ENCODE measurements at places on chromosomes 11 and 22.

- DNase-seq: no peak
Observed at GRCh38 chr11:126776119-126776518, 224.5 kb downstream of the KIRREL3 start.

- DNase-seq: no peak
Observed at GRCh38 chr11:66749091-66749490, 20.1 kb upstream of the SPTBN2 start.

- no peak for DNase-seq
Observed at GRCh38 chr22:41488076-41488475, 19.2 kb downstream of the ACO2 start.

- DNase-seq: no peak
Observed at GRCh38 chr11:30936491-30936890, 350.3 kb upstream of the MPPED2 start.

GRCh38 chr11:65834202-65834601 is 439 bp downstream of the SNX32 start:
- no peak for DNase-seq

DNA sequence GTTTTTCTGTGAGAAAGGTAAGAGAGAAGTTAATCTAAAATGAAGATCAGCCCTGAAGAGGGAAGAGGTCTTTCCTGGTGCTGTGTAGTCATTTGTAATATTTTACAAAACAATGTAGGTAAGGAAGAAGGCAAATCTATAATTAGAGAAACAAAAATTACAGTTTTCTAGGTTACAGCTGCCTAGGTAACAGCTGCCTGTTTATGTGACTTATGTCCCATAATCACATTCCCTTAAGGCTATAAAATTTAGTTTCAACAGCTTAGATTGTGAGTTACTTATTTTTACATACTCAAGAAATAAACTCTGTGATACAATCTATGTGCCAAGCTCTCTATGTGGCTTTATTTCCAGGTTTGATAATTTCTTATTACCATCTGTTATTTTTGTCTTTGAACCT is 19.8 kb downstream of the LUZP2 start:
- DNase-seq: no peak

- no peak for DNase-seq
Observed at GRCh38 chr22:25112538-25113253, 87.0 kb upstream of the CRYBB3 start.

GRCh38 chr11:126352934-126353801 is 2.3 kb upstream of the ST3GAL4 start:
- no peak for DNase-seq

GRCh38 chr11:111774955-111775710 is 8.9 kb upstream of the PPP2R1B start:
- no peak for DNase-seq

GRCh38 chr11:61828379-61828628 is 204 bp downstream of the FADS2 start:
- DNase-seq: no peak

DNA sequence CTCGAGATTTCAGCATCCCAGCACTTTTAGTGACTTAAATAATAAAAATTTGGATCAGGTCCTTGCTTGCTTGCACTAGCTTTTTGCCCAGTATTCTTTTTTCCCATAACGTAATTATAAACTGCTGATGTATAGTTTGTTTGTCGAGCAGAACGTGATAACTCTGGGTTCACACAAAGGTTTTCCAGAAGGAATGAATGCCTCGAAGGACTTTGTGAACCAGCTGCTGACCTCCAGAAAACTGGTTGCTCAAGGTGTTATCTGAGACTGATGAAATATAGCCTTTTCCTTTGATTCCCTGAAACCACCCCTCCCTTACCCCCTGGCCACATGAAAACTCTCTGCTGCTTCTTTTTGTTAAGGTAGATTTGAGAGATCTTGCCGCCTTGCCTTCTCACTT is 229.1 kb upstream of the CARD18 start:
- DNase-seq: no peak

DNA sequence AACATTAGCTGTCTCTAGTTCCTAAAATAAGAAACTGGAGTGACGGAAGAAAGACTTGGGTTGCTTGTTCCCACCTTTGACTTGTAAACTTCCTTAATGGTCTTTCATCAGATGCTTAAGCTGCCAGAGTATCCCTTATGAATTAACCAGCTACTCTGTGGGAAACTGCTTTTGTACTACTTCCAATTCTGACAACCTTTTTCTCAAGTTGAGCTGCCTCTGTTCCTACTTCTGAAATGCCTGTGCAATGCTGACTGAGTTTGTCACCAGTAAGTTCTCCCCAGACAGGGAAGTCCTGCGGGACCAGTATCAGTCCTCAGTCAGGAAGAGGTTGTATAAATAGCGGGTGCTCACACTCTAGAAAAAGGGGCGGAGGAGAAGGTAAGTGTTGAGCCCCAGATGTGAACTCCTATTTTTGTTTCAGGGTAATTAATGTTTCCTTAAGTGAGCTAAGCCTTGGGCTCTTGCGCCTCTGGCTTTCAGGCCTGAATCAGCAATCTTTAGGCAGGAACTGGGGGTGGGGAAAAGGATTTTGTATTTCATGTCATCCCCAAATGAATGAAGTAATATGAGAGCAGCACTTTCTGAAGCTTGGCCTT is 67.2 kb downstream of the CECR2 start:
- DNase-seq: no peak

- no peak for DNase-seq
Observed at GRCh38 chr11:14118072-14118471, 155.5 kb downstream of the SPON1 start.

DNA sequence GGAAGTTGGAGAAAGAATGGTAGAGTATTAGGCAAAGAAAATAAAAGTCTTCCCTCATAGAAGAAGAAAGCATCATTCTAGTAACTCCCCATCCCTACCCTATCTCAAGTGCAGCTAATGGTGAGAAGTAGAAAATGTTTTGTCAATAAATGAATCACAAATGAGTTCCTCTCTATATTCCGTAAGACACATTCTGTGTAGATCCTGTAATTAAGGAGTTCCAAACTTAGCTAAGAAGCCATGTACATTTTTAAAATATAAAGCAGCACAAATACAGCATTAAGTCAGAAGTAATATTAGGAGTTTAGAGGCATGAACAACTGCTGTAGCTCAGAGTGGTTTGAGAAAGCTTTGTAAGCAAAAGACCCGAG is 80.1 kb downstream of the GAB2 start:
- no peak for DNase-seq

- no peak for DNase-seq
Observed at GRCh38 chr22:39738746-39739145, 154.8 kb downstream of the ENTHD1 start.

- no peak for DNase-seq
Observed at GRCh38 chr11:85845124-85845631, 10.0 kb upstream of the CCDC83 start.

DNA sequence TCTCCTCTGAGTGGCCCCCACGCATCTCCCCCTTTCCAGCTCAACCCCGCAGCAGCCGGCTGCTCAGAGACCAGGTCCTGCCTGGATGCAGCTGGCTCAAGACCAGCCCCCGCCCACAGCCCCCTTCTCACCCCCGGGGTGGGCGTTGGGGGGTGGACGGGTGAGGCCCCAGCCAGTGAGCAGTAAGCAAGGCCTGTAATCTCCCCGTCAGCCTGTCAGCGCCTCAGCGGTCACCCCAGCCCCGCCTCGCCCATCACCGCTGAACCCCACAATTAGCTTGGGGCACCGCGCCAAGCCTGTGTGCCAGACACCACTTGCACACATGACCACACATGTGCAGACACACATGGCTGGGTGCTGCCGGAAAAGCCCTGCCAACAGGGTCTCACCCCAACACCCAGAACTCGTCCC is 5.9 kb downstream of the PLXNB2 start:
- no peak for DNase-seq

GRCh38 chr22:41198027-41198580 is 7.0 kb upstream of the L3MBTL2 start:
- DNase-seq: peak; percentile 9

DNA sequence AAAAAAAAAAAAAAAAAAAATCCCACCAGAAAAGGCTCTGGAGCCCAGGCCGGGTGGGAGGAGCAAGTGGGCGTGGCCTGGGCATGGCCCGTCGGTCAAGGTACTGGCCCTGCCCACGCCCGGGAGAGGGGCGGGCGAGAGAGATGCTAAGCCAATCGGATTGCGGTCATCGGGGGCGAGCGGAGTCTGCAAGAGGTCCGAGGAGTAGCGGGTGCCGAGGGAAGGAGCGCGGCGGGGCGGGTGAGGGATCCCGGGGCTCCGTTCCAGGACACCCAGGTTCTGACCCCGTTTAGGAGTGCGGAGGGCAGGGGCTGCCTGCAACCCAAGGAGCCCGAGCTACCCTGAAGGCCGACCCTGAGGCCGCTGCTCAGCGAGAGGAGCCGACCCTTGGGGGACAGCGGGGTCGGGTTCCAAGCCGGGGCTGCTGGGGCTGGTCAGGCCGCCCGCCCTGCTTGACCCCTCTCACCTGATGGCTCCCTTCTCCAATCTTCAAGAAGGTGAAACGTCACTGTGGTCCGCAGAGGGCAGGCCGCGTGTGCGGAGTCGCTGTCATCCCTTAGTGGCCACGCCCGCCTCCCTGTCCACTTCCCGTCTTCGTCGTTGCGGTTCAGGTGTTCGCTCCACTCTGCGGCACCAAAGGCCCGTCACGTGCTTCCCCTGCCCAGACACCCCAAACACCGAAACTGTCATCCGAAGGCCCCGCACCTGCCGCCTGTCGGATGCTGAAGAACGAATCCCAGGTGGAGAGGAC is 11.1 kb upstream of the TAB1 start:
- DNase-seq: peak; percentile 74

GRCh38 chr11:84871116-84871515 is 756.0 kb downstream of the DLG2 start:
- DNase-seq: no peak

- DNase-seq: no peak
Observed at GRCh38 chr11:64747961-64748665, 4.2 kb upstream of the RASGRP2 start.

GRCh38 chr22:49749885-49750510 is 77.7 kb downstream of the BRD1 start:
- no peak for DNase-seq

DNA sequence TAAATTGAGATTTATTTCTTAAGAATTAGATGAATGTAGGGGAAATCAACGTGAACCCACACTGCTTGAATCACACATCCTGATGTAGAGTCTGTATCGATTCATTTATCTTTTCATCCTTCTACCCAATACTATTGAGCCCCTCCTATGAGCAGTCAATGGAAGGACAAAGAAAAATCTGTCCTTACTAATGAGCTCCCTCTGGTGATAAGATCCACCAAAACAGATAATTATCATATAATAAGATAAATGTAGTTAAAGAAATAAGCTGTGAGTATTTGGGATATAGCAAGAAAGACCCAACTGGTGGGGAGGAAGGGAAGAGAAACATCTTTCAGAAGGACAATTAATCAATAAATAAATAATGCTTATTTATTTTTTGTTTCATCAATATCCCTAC is 385.1 kb upstream of the CCDC90B start:
- no peak for DNase-seq

DNA sequence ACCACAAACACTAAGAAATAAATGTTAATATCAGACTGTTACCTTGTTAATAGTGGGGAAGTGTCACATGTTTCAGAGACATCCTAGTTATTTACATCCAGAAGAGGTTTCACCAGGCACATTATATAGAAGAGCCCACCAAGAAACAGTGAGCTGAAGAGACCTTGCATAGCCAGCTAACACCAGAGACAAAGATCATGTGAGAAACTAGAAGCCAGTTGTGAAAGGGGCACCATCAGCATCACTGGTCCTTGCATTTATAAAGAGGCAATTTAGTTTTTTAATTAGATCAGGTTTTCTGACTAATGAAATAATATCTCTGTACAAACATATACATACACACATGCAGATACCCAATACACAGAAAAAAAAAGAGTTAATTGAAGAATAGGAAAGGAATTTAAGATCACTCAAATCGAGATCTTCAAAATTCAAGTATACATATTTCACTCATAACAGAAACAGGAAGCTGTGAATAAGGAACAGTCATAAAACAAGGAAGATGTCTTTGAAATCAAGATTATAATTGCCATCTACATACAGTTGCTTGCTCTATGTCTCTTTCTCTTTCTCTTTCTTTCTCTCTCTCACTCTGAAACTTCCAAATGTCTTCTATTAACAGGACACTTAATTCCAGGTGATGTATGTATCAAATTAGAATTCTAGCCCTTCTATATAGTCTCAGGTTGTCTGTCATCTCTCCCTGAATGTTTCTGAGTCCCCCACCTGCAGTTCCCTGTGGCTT is 348.7 kb downstream of the ETS1 start:
- DNase-seq: no peak

- no peak for DNase-seq
Observed at GRCh38 chr11:34006876-34007275, 44.7 kb upstream of the CAPRIN1 start.

GRCh38 chr11:59291228-59291627 is 67.5 kb upstream of the OR5AN1 start:
- no peak for DNase-seq

DNA sequence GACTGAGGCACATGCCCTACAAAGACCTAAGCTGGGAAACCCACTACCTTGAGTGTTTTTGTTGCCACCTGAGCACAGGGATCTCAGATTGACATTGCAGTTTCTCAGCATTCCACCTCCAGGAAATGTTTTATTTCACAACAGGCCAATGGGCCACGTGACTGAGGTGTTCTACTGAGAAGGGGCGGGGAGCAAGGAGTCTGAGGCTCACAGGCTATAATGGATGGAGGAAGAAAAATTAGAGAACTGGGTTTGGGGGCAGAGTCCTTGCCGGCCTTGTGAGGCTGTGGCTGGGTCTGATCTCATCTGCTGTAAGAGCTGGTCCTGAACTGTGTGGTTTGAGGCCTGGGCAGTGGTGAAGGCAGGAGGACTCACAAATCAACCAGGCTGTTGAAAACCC is 40.7 kb downstream of the ZNF202 start:
- no peak for DNase-seq

- DNase-seq: no peak
Observed at GRCh38 chr11:121293288-121293594, 670 bp downstream of the SC5D start.

Data from activated naive CD4-positive, alpha-beta T cell (primary cell).